ENCODE measurements at places on chromosomes 12 and 14.

- DNase-seq = peak; percentile 87
Observed at GRCh38 chr14:23056145-23056955, 970 bp downstream of the CDH24 start.

- DNase-seq = no peak
Observed at GRCh38 chr12:21521541-21521940, 4.6 kb upstream of the SPX start.

- DNase-seq = no peak
Observed at GRCh38 chr14:74324931-74325361, 22.2 kb upstream of the ABCD4 start.

DNA sequence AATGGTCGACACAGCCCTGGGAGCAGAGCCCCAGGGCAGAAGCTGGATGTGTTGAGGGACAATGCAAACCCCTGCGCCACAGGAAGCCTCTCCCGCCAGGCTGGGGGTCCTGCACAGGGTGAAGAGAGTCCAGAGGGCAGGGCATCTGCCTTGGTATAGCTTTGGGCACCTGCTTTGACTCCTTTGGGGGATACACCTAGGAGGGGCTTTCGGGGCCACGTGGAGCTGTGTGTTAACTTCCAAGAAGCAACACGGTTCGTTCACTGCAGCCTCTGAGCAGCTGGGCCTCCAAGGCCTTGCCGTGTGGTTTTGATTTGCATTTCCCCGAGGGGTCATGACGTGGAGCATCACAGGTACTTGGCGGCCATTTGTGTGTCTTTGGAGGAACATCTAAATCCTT, 5.8 kb upstream of the PUS1 start:
- DNase-seq = no peak

GRCh38 chr14:92425101-92425500, 88.5 kb upstream of the RIN3 start:
- no peak for DNase-seq

Data from mesenteric fat pad (tissue), 1 donor.